ENCODE measurements at places on chromosomes 5 and 9.
A peak's percentile ranks its signal among the peaks of the same experiment; 100 is the strongest.

DNA sequence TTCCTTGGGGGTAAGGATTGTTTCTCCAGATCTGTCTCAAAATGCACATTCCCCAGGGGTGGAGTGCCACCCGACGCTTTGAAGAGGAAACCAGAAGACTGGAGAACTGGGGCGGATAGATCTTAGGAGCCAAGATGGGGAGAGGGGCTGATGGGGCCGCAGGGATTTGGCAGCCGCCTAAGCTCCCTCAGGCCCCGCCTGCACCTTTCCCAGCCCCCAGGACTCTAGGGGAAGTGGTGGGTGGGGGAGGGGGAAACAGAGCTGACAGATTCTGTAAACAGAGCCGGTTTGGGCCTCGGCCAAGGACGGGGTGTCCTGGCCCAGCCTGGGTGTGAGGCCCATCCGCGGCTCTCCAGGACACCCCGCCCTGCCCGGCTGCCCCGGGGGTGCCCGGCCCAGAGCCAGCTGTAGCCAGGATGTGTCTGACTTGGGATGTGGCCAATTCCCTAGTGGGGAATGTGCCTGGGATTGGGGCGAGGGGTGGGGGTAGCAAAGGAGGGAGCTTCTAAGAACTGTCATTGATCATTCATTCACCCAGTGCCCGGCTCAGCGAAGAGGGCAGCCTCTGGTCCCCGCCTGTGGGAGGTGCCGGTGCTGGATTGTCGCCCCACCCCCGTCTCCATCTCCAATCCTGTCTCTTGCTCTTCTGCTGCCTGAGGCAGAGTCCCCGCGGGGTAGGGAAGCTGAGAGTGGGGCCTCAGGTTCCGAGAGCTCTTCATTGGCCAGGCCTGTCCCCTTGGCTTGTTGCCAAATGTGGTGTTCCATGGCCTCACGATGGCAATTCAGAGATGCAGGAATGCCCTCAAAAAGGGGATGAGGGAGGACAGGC lies 54.8 kb upstream of the CDKN2AIPNL start:
- peak; percentile 10 for DNase-seq

DNA sequence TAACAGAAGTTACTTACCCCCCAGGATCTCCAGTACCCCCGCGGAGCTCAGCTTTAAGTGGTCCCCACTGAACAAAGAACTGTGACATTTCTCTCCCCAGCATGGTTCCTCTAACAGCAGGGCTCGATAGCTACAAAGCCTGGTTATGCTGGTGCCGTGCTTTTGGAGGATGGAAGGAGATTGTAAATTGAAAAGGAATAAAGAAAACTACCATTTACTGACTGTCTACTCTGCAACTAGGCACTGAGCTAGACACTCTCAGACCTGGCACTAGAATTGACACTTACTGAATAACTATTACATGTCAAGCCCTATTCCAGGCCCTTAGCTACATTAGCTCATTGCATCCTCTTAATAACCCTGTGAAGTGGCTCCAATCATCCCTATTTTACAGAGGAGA lies 145.3 kb downstream of the TTLL11 start:
- DNase-seq, result no peak

- DNase-seq, result no peak
Measured at GRCh38 chr5:72189146-72189545, 81.9 kb downstream of the MAP1B start.

GRCh38 chr9:124749284-124749683 lies 21.8 kb downstream of the NR6A1 start:
- DNase-seq, result no peak

DNA sequence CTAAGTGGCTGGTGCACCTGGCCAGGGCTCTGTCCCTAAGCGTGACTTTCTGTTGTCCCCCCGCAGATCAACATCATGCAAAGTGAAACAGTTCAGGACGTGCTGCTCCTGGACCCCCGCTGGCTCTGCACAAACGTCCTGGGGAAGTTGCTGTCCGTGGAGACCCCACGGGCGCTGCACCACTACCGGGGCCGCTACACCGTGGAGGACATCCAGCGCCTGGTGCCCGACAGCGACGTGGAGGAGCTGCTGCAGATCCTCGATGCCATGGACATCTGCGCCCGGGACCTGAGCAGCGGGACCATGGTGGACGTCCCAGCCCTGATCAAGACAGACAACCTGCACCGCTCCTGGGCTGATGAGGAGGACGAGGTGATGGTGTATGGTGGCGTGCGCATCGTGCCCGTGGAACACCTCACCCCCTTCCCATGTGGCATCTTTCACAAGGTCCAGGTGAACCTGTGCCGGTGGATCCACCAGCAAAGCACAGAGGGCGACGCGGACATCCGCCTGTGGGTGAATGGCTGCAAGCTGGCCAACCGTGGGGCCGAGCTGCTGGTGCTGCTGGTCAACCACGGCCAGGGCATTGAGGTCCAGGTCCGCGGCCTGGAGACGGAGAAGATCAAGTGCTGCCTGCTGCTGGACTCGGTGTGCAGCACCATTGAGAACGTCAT lies 19.7 kb upstream of the CTSL start:
- no peak for DNase-seq

GRCh38 chr5:158127536-158127935 lies 268.6 kb upstream of the CLINT1 start:
- DNase-seq, result no peak

GRCh38 chr5:81010336-81011169 lies 50.4 kb downstream of the RASGRF2 start:
- no peak for DNase-seq

- no peak for DNase-seq
Measured at GRCh38 chr5:158560170-158560569, 539.5 kb downstream of the EBF1 start.

DNA sequence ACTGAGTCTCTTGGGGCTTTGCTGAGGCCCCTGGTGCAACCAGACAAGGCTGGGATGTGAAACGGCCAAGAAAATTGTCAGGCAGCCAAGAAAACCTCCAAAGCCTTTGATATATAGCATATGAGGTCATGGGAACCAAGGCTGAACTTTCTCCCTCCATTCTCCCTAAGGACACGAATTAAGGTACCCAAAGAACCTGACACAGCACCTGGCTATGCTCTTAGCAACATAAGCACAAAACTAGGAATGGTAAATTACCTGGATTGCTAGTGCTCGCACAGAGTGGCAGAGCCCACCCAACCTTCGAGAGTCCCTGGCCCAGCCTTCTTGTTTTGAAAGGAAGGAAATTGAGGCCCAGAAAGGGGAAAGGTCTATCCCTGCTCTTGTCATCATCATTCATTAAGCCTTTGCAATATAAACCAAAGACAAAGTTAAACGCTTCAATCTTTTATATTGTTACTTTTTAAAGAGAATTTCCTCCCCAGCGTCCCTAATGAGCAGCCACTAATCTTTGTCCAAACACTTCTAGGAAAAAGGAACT lies 220.0 kb upstream of the NR4A3 start:
- no peak for DNase-seq

DNA sequence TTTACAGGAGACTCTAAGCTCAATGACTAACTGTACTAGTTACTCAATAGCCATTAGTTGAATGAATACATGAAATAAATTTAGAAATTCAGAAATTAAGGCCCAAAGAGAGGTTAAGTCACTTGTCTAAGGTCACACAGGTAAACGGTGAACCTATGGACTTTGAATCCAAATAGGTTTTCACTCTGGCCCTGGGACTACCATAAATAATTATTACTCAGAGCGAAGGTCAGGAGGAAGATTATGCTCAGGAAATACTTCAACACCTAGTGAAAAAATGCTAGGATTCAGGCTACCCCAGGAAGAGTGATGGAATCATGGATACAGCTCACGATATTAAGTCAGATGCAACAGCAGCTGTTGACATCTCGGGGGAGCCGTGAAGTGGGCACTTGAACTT lies 417.4 kb downstream of the GABRG2 start:
- DNase-seq, result no peak

DNA sequence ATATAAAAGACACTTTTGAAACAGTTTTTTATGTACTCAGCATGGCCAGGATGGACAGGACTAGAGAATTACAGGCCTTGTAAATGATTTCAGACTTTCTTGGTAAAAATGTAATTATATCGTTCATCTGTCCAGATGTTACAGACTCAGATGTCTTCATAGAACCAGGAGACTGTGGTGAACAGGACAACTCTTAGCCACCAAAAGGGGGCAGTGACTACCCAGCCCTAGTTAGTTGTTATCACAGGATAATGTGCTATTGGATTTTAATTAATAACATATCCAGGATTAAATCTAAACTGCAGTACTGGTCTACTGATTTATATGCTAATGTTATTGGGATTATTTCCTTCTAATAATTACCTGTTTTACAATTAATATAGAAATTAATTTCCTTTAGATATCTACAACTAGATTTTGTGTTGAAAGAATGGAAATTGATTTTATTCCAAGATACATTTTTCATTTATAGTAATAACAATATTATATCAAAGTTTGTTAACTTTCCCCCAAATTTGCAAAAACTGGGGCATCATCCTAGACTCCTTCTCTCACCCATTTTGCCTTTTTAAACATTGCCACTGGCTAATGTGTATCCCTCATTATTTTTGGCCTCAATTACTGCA lies 99.4 kb downstream of the MTREX start:
- DNase-seq, result no peak

GRCh38 chr5:139100825-139101224 lies 97.3 kb downstream of the SIL1 start:
- DNase-seq, result no peak

- no peak for DNase-seq
Measured at GRCh38 chr9:129163753-129164152, 14.3 kb downstream of the IER5L start.

DNA sequence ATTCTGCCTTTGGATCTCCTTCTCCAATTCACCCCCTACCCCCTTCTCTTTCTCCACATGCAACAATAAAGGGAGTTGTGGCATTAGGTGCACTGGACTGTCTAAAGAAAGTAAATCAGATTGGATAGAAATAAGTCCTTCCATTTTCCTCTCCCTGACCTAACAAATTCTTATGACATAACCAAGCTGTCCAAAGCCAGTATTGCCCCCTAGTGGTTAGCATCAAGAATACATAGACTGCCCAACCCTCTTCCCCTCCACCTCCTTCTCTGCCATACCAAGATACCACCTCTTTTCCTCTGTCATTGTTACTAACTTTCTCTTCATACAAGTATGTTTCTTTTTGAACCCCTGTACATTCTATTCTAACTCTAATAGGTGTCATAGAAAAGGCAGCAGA lies 45.7 kb downstream of the PPARGC1B start:
- DNase-seq, result no peak

DNA sequence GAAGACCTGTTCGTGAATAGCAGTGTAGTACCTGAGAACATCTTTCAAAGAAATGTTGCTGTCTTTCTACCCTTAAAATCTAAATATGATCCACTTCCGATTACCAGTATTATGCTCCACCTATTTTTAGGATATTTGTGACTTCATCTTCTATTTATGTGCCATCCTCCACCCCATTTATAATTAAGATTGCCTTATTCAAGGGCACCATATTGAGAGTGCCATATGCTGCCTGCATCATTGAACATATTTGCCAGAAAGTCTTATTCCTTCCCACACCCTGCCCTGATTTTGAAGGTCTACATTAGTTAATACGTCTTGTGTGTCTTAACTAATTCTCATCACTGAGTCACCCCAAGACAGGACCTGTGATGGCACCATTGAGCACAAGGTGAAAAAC lies 1076.7 kb downstream of the CDH12 start:
- DNase-seq, result no peak

DNA sequence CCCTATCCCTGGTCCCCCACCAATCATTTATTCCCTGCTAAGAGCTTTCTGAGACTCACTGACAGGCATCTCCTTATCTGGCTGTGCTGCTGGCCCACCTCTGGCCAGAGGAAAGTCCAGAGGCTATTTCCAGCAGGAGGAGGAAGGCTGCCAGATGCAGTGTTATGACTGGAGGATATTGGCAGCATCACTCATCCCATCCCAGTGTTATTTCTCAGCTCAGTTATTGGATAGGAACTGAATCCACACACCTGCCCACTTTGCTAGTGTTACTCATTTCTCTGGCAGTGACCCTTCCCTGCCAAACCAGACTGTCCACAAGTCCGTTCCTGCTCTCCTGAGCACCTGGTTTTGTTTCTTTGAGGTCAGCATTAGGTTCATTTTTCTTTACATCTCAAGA lies 228.2 kb downstream of the GRIA1 start:
- no peak for DNase-seq

- no peak for DNase-seq
Measured at GRCh38 chr5:53201746-53202145, 92.2 kb upstream of the MOCS2 start.

DNA sequence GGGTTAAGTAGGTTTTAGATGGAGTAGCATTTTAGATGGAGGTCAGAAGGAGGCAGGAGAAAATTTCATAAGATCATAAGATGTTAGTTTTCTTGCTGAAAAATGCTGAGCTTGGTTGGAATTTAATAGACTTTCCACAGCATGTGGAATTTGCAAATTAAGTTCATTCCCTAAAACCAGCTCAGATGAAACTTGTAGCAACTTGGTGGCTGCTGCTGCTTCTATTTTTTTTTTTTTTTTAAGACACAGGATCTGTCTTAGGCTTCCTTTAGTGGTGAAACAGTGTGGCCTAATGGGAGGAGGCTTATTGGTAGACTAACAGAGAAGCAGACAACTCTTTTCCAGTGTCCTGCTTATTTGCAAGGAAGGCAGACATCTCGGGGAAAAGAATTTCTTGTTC lies 154.5 kb downstream of the AOPEP start:
- no peak for DNase-seq

- DNase-seq, result no peak
Measured at GRCh38 chr9:128807827-128808226, 10.5 kb upstream of the ENDOG start.

DNA sequence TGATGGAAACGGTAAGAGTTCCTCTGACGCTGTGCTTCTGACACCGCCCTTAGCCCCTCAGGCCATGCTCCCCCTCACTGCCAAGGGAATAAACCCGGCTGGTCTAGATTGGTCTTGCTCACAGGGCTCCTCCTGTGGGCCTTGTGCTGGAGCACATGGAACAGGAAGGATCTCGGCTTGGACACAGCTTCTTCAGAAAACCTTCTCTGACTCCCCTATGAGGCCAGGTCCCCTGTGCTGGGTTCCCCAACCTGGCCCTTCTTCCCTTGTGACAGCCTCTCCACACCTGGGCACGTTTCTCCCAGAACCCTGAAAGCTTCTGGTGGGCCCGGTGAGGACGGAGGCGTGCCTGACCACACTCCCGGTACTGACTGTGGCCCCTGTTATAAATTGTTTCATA lies 8.2 kb downstream of the SPATA31E1 start:
- no peak for DNase-seq

DNA sequence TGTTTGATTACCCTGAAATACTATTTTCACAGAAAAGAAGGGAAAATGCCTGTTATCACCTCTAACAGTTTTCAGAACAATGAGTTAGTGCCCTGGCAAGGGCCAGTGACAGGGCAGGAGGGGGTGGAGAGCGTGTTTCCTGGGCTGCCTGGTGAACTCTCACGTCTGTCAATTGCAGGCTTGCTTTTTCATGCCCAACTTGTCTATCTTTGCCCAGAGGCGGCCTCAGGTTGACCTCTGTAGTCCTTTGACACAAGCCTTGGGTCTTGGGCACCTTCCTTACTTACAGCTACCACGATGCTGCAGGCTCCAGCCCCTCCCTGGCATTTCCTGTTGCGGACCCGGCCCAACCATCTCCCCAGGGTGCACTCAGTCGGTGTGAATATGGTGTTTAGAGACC lies 2.2 kb upstream of the CEL start:
- no peak for DNase-seq

Data from activated gamma-delta T cell treated with anti-CD3 and anti-CD28 coated beads, Interleukin-2, amount 50 U/mL, for 16 hours (primary cell).